NCI-H1092 treated with DMSO at 0.1 percent for 48 hours (cell line): ENCODE measurements at places on chromosomes 5 and 9.
A peak's percentile ranks its signal among the peaks of the same experiment; 100 is the strongest.

- DNase-seq = no peak
These were observed 135.0 kb upstream of the DAP start for GRCh38 chr5:10896016-10896415.

DNA sequence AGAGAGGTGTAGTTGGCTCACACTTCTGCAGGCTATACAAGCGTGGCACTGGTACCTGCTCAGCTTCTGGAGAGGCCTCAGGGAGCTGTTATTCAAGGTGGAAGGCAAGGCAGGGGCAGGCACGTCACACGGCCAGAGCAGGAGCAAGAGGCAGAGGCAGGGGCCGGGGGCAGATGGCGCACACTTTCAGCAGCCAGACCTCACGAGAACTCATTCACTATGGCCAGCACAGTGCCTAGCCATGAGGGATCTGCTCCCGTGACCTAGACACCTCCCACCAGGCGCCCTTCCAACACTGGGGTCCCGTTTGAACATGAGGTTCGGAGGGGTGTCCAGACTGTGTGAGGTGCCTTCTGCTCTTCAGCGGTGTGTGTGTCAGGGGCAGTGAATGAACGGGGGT lies 71.0 kb upstream of the FCN1 start:
- DNase-seq = no peak

DNA sequence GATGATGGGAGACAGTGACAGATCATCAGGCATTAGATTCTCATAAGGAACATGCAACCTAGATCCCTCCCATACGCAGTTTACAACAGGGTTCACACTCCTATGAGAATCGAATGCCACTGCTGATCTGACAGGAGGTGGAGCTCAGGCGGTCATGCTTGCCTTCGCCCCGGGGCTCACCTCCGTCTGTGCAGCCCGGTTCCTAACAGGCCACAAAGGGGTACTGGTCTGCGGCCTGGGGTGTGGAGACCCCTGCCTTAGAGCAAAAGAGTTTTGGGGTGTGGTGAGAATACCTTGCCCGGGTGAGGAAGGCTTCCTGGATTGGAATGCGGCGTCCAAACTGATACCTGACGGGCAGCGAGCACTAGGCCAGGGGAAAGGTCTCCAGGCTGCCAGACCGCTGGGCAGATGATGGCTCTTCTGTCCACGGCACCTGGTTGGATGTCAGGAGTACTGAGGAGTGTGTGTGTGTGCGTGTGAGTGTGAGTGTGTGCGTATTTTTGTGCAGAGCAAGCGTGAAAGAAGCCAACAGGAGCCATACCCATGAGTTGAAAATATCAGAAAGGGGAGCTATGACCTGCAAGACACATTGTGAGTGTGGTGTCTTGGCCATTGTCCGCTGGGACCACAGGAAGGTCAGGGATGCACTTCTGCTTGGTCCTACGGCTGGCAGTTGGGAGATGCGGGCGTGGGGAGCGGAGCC lies 55.4 kb downstream of the ACER2 start:
- no peak for DNase-seq

- no peak for DNase-seq
These were observed 111.1 kb downstream of the ARHGAP26 start for GRCh38 chr5:142881076-142881783.

DNA sequence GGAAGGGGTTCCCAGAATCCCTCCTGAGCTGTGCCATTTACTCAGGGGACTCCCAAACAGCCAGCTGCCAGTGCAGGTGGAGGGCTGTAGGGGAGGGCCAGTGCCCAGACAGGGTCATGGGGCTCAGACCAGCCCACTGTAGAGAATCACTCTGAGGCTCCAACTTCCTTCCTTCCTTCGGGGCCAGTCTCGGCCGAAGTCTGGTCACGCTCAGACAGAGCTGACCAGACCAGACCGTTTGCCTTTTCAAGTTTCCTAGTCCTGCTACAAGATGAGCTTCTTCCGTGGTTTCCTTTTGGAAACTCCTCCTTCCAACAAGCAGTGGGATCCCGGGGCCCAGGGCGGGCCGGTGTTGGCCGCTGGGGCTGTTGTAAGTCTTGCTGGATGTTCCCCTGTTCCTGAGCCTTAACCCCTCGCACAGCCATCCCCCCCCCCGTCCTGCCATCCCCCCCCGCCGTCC lies 52.6 kb downstream of the SAR1B start:
- no peak for DNase-seq

GRCh38 chr9:36325081-36325828 lies 67.0 kb upstream of the GNE start:
- no peak for DNase-seq

DNA sequence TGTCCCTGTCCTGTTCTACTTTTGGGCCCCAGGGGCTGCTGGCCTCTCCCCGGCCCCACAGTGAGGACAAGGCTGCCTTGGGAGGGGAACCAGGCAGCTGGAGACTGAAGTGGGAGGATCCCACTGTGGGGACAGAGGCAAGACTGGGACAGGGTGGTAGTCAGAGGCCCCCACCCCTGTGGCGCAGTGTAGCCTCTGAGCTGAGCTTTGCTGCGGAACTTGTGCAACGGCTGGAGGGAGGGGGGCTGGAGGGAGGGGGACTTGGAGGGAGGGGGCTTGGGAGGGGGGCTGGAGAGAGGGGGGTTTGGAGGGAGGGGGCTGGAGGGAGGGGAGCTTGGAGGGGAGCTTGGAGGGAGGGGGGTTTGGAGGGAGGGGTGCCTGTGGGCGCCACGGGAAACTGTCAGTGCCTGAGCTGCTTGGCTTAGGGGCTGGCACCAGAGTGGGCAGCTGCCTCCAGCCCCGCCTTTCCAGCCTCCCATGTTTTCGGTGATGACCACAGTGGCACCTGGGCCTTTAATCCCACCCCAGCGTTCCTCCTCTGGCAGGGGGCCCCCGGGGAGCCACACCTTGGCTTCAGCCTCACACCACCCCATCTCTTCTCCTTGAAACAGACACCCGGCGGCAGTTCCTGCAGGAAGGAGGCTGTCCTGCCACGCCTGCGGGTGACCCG lies 2.3 kb upstream of the FUT7 start:
- DNase-seq = no peak

DNA sequence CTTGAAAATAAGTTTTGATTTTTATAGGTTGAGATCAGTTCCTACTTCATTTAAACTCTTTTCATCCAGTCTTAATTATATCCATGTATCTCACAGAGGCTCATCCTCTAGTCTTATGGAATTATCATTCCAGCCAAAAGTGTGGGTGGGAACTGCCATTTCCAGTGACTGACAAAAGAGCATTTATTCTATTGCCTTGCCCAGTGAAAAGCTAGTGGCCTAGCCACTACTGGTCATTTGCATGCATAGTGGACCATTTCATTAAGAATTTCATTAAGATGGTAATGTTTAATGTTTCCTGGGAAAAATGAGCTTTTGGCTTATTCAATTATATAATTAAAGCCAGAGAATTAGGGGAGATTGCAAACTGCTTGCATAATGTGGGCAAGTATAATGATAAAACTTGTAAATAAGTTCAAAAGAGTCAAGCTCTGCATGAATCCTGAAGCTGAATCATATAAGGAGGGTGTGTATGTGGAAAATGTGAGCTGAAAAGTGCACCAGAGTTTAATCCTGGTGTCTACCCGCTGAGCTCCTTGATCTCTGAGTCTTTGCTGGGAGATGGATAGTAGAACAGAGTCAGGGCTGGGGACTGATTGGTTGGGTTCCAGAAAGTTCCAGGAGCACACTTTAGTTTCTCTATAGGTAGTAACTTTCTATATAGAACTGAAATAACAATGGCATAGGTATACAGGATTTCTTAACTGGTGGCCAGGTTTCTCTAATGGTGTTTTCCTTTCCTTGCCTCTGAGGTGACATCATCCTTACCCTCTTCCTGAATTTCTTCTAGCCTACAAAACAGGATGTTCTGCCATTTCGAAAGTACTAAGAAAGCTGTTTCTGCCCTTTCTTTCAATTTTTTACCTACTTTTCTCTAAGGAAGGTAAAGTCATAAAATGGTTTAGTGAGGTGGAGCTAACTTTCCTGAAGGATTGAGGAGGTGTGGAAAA lies 78.5 kb downstream of the KIF4B start:
- DNase-seq = no peak

DNA sequence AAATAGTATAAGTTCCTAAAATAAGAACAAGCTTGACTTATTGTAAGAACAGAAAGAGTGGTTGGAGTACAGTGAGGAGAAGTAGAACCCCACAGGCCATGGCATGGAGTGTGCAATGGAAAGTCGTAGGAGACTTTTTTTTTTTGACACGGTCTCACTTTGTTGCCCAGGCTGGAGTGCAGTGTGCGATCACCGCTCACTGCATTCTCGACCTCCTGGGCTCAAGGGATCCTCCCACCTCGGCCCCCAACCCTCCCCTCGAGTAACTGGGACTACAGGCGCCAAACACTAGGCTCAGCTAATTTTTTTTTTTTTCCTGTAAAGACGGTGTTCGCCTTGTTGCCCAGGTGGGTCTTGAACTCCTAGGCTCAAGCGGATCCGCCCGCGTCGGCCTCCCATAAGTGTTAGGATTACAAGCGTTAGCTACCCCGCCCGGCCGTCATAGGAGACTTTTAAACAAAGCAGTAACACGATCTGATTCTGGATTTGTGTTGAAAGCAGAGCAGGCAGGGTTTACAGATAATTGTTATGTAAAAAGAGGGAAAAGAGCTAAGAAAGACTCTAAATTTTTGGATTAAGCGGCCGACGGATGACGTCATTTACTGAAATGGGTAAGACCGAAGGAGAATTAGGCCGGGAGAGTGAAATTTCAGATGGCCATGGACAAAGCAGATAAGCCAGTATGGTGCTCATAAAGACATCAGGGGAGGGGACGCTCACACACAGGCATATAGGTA lies 752 bp downstream of the TSTD2 start:
- DNase-seq = peak; percentile 57

- DNase-seq = peak; percentile 26
These were observed 1.0 kb upstream of the FBXW11 start for GRCh38 chr5:172007175-172008110.

- no peak for DNase-seq
These were observed 135.1 kb upstream of the EFNA5 start for GRCh38 chr5:107805824-107806223.

DNA sequence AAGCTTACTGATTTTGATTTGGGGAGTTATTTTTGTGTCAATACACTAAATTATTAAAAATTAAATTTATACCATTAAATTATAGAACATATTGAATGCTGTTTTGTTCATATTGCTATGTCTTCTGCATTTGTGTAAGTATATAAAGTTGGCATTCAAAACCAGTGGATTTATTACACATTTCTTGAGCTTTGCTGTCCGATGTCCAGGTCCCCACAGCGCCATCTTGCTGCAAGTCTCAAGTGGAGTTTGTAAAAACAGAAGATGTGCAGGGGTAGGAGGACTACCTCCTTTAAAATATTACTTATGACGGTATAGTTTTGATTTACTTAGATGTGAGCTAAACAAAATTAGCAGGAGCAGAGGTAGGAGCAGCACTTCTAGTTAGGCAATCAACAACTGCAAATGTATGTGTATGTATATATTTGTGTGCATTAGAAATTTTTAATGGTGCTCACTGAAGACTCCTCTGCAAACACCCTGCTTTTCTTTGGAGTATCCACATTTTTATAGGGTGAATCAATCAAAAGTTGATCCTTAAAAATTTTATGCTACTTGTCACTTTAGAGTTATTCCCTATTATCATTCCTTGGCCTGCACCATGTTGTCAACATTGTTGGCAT lies 37.4 kb downstream of the CPEB4 start:
- peak; percentile 18 for DNase-seq

GRCh38 chr9:726005-726404 lies 115.5 kb upstream of the DMRT1 start:
- DNase-seq = no peak

- no peak for DNase-seq
These were observed 36.0 kb upstream of the TEX48 start for GRCh38 chr9:114717908-114718486.

- DNase-seq = no peak
These were observed 2.5 kb upstream of the PSMD5 start for GRCh38 chr9:120845255-120845654.

GRCh38 chr5:149370878-149371277 lies 8.2 kb downstream of the IL17B start:
- DNase-seq = no peak

DNA sequence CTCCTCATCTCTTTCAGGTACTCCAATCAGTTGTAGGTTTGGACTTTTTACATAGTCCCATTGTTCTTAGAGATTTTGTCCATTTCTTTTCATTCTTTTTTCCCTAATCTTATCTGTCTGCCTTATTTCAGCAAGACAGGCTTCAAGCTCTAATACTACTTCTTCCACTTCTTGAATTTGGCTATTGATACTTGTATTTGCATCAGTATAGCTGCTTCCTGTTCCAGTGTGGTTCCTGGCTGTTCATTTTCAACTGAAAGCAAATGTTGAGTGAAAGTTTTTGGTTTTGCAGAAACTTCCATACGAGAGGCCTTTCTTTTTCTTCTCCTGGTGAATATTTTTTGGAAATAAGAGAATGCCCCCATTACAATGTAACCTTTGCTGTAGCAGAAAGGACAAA lies 12.0 kb upstream of the IFNA1 start:
- no peak for DNase-seq

DNA sequence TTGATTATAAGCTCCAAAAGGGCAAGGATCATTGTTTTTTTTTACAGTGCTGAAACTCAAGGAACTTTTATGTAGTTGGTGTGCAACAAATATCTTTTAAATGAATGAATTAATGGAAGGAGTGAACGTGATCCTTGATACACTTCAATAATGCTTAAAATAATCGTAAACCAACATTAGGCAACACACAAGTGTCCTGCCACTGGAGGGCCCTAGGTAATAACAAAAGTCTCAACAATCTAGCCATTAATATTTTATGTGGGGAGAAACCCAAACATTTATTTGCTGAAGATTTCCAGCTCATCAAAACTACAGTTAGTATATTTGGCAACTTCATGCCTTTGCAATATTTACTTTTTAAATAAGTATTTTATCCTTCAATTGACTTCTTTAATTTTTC lies 309.0 kb upstream of the FBXL7 start:
- DNase-seq = no peak

- no peak for DNase-seq
These were observed 39.2 kb downstream of the NEK6 start for GRCh38 chr9:124296796-124297550.

DNA sequence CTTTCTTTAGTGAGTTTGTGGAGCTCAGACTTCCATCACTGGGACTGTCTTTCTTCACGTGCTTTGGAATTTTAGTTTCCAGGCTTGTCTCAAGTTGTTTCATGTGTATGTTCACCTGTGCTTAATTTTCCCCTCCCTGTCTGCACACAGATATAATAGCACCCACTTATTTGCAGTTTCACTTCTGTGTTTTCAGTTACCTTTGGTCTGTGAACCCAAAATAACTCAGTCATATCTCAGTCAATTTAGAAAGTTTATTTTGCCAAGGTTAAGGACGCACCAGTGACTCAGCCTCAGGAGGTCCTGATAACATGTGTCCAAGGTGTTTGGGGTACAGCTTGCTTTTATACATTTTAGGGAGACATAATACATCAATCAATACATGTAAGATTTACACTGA lies 330.4 kb downstream of the ICE1 start:
- DNase-seq = no peak
